ENCODE measurements at places on chromosomes 3 and 15. TPM values are rescaled to one million over a fixed set of nuclear protein-coding genes. Genes with fewer than 3 reads are reported as not detected.
A peak's percentile ranks its signal among the peaks of the same experiment; 100 is the strongest.

DNA sequence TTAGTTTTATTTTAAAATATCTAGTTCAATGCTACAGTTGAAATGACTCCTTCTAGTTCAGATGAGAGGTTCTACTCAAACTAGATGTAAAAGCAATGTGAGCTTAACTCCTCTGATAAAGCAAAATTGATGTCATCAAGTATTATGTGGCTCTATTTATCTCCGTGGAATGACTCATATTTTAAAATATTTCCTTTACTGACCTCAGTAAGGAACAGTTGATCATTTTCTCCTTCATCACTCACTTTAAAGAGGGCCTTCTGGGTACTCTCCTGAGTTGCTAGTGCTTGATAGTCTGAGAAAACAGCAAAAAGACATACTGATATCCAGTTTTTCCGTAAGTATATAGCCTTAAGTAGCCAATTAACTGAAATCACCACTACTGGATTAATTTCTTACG lies 1099.3 kb downstream of the ROBO2 start:
- no peak for DNase-seq

- DNase-seq: no peak
Measured at GRCh38 chr15:89353991-89354390, 19.4 kb upstream of the POLG start.

GRCh38 chr3:149151843-149152242 lies 22.4 kb downstream of the HPS3 start:
- DNase-seq: no peak

Gene EXOG
- 33.2 TPM for total RNA-seq

DNA sequence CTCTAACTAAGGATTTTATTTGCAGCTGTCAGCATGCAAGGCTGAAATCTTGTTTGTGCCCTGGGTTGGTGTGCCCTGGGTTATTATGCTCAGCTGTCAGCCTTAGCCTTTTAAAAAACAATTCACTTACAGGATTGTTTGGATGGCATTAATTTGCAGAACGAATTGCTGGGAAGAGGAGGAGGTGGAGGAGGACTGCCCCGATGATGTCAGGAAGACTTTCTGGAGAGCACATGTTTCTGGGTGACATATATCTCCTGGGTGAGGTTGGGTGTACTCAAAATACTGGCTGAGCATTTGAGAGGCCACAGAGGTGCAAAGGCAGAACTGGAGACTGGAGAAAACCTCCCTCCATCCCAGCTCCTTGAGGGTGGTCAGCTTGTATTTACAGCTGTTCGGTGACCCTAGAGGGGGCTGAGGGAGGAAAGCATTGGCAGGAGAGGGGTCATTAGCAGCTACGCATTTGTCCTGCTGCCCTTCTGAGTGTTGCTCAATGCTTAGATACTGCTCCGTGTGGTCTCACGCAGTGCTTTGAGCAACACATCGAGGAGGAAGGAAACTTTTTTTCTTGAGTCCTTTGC lies 59.8 kb upstream of the PSMD6 start:
- no peak for DNase-seq

Gene GHSR
- not detected for total RNA-seq

GRCh38 chr3:65664446-65664845 lies 374.3 kb downstream of the MAGI1 start:
- no peak for DNase-seq

Gene AGBL1
- total RNA-seq: not detected

GRCh38 chr15:70286113-70286806 lies 188.5 kb upstream of the TLE3 start:
- no peak for DNase-seq

- DNase-seq: peak; percentile 86
Measured at GRCh38 chr3:118884748-118885206, 149.9 kb downstream of the IGSF11 start.

DNA sequence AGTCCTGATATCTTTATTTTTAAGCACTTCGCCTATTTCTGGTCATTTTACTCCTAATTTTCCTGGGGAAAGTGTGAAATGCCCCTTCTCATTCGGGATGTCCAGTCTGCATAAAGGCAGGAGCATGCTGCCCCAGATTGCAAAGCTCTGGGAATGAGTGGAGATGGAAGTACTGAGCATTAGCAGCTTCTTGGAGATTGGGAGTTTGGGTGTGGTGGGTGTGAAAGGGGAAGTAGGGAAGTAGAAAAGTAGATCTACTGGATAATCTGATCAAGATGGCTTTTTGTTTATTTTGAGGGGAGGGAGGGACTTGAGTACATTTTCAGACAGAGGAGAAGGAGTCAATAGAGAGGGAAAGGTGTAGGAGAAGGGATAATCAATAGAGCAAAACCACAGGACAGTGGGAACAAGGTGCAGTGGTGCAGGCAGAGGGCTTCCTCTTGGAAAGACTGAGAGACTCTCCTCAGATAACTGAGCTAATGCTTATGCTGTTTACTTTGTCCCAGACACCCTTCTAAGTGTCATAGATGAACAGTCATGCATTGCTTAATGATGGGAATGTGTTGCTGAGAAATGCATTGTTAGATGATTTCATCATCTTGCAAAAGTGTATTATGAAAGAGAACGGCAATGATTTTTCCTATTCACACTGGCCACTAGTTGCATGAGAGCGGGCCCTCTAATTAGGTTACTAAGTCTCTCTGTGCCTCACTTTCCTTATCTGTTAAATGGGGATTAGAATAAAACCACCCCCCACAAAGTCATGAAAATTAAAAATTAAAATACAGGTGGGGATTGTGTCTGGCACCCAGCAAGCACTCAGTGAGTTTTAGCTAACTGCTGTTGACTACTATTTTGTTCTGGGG lies 45.5 kb downstream of the PHLDB2 start:
- DNase-seq: no peak

DNA sequence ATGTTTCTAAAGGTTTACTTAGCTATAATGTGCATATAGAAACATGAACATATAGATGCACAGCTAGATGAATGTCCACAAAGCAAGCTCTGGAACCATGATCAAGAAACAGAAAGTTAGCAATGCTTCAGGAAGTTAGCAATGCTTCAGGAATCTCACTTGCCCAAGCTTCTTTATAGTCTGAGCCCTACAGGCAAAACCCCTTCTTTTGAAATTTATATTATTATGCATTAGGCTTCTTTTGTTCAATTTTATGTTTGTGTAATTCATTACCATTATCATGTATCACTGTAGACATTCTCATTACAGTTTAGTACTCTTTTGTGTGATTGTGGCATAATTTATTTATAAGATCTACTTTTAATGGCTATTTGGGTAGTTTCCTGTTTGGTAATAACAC lies 286.4 kb upstream of the BCHE start:
- no peak for DNase-seq

Gene CSTA
- 3.8 TPM for total RNA-seq
